ENCODE measurements at places on chromosomes 16 and 17.

GRCh38 chr17:68790931-68791330 is 164.3 kb downstream of the ABCA8 start:
- no peak for DNase-seq

DNA sequence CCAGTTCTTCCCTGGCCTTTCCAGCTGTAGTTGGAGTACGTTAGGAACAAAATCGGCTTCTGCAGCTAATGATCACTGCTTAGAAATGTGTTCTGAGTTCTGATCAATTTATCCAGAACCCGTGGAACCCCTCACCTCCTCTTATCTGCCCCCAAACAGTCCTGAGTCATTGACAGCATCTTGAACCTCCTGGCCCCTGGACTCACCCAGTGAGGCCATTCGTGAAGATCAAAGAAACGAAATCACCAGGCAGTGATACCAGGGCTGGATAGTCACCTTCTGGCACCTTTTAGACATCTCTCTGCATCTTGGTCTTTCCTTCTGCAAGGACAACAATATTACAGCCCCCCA is 17.0 kb upstream of the EXOC7 start:
- DNase-seq = no peak

DNA sequence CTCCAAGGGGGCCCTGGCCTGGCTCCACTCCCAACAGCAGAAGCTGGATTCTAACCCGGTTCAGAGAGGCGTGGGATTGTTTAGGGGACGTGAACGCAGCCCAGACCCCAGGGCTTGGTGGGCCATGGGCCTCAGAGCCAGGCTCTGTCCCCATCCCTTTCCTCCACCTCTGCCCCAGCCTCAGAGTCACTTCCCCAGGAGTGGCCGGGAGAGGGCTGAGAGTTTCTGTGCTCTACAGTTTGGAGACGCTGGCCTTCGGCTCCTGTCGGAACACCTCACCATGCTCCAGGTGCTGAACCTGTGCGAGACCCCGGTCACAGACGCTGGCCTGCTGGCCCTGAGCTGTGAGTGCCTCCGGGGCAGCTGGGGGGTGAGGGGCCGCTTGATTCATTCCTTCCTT is 73.8 kb upstream of the PLCG2 start:
- DNase-seq = no peak

DNA sequence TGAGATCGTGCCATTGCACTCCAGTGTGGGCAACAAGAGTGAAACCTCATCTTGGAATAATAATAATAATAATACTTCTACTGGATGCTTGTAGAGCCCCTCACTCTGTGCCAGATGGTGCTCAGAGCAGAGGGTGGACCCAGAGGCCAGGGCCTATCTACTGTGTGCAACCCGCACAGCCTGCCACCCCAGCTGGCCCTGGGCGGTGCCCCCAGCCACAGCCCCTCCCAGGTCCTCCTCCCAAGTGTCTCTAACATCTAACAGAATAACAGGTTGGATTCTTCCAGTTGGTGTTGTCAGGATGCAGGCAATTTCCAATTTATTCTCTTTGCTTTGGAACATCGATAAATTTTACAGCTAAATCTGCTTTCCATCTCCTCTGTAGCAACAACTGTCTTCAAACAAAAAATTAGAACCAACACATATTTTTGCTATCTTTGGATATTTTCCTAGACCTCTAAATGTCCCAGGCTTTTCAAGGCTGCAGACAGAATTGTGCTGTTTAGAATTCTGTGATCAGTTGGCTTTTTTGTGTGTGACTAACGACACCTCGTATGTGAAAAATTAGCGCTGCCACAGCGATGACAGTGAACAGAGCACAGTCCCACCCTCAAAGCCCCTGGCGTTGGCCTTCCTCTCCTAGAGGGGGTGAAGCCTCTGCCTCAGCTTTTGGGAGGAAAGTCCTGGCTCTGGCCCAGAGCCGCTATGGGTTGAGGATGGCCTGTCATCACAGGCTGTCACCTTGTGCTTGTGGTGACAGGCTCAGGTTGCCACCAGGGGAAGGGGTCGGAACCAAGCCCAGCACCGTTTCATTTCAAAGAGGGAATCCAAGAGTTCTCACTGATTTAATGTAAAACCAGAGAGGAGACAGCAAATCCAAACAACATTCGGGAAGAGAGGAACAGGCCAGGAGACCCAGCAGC is 7.6 kb upstream of the EVPL start:
- DNase-seq = no peak

DNA sequence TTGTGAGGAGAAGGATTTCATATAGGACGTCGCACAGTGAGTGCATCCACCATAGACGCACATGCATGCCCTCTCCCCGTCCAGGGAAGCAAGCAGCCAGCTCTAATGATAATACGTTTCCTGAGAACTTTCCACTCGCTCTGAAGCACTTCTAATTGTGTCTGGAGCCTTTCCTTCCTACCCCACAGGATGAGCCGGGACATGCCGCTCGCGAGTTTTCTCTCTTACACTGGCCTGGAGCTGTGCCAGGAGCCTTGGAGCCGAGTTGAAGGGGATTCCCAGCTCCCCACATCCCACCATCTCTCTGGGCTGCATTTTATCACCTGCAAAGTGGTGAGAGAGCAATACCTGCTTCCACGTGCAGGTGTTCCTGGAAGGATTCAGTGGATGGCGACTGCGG is 368.1 kb downstream of the C16orf95 start:
- no peak for DNase-seq

- DNase-seq = no peak
Measured at GRCh38 chr16:54121539-54122295, 164.9 kb downstream of the IRX3 start.

- no peak for DNase-seq
Measured at GRCh38 chr16:89880477-89881367, 7.3 kb downstream of the TCF25 start.

- no peak for DNase-seq
Measured at GRCh38 chr16:67517661-67518423, 10.8 kb upstream of the RIPOR1 start.

DNA sequence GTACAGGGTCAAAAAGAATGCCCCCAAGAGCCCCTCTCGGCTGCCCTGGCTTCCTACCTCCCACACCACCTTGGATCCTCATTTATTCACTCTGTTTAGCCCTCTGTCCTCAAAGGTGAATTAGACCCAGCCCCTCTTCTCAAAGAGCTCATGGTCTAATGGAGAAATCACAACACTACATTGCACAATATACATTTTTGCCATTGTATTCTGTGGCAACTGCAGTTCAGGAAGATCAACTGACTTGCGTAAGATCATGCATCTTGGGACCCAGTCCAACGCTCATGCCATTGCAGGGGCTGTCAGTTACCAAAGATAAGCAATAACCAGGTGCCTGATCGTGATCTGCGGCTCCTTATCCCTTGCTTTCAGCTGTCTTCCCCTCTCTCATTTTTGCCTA is 1.4 kb downstream of the KRT38 start:
- no peak for DNase-seq

DNA sequence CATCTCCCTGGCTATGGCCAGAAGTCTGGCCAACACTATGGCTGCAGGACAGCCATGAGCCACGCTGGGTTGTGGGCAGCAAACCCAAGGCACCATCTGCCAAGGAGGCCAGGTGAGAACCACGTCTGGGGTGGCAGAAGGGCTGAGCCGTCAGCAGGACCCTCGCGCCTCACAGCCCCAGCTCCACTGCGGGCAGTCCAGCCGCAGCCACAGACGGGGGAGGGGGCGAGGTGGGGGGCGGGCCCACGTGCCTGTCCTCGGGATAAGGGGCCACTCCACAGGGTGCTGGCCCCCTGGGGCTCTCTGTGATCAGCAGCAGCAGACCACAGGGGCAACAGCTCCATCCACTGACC is 6.5 kb upstream of the BAIAP2 start:
- no peak for DNase-seq

- DNase-seq = no peak
Measured at GRCh38 chr17:64497565-64498035, 746 bp upstream of the POLG2 start.

- DNase-seq = no peak
Measured at GRCh38 chr17:15944759-15945526, at the start of gene ADORA2B. TSS of gene ADORA2B (plus strand) at chr17:15945130. CDS start at chr17:15945249, 119 bp downstream.

DNA sequence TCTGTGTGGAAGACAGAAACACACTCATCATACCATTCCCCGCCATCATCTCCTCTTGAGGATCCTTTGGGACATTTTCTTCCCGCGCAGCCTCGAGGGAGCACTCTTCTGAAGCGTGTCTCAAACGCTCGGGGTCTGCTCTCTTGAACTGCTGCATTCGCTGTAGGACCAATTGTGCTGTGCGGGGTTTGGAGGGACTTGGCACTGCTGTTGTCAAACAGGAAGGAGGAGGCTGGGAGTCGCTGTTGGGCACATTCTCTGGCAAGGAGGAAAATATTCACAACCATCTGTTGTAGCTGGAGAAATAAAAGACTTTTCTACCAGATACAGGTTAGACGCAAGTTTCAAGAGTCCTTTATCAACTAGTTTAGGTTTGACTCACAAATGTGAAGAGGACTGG is 5.0 kb downstream of the SLX4 start:
- DNase-seq = no peak

GRCh38 chr17:2033153-2033552 is 3.2 kb downstream of the DPH1 start:
- DNase-seq = no peak

GRCh38 chr17:19508577-19508867 is 25.1 kb upstream of the SLC47A1 start:
- no peak for DNase-seq

DNA sequence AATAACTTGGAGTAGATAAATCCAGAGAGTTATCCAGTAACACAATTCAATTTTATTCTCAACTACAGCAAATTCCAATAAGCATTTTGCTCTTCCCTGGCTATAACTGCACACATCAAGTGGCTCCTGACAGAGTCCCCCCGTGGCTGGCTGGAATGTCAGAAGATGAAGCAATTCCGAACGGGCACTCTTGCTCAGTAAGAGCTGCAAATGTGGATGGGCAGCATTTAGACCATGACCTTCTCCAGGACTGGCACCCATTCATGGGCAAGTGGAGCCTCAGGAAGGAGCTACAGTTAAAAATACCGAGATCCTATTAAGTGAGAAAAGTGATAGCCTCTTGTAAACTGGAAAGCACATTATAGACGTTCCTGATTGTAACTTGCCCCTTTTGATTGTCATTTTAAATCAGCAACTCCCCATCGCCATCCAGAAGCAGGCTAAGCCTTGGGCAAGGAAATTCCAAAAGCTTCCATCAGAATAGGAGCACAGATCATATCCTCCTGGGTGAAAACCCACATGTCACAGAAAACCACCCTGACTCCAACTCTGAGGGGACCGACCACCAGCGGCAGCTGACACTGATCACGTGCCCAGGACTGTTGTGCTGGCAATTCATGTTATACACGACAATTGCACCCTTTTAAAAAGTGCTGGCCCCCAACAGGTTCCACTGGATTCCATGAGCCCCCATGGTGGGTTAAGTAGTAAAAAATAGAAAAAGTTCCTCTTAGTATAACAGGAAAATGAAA is 7.1 kb downstream of the UBE2O start:
- no peak for DNase-seq

DNA sequence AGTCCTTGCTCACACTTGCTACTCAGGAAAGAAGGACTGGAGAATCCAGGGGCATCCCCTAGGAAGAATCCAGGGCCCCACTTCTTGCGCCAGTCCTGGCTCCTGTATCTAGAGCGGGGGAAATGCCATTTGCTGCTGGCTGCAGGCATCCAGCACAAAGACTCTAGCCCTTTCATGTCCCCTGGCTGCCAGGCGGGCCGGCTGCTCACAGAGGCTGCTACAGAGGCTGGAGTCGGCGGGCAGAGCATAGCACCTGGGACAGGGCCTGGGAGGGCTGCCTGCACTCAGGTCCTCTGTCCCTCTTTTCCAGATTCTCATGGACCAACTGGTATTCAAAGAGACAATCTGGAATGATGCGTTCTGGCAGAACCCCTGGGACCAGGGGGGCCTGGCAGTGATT is 13.8 kb downstream of the SMIM5 start:
- no peak for DNase-seq

- DNase-seq = no peak
Measured at GRCh38 chr17:48541577-48542113, 3.3 kb downstream of the HOXB2 start.

DNA sequence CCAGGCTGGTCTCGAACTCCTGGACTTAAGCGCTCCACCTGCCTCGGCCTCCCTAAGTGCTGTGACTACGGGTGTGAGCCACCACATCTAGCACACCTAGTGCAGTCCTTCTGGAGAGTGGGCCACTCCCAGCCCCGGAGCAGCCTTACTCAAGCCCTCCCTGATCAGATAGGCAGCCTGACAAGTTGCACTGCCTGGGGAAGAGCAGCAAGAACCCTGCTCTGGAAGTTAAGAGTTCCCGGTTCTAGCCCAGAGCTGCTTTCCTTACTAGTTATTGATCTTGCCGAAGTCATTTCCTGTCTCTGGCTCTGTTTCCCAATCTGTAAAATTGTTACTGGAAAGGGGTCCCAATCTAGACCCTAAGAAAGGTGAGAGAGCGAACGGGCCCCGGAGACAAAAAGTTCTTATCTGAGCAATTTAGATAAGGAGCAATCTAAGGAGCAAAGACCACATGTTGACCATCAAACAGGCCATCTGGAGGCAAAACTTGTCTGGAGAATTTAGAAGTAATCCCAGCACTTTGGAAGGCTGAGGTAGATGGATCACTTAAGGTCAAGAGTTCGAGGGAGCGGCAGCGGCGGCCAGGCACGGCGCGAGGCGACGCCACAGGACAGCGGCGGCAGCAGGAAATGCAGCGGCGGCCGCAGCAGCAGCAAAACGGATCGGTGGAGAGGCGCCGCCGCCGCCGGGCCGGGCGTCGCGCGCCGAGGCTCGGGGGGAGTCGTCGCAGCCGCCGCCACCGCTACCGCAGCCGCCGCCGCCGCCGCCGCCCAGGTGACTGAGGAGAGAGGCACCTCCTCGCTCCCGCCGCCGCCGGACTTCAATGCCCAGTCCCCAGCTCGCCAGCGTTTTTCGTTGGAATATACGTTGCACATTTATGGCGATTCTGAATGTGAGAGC is 4.3 kb upstream of the NAGLU start:
- no peak for DNase-seq

DNA sequence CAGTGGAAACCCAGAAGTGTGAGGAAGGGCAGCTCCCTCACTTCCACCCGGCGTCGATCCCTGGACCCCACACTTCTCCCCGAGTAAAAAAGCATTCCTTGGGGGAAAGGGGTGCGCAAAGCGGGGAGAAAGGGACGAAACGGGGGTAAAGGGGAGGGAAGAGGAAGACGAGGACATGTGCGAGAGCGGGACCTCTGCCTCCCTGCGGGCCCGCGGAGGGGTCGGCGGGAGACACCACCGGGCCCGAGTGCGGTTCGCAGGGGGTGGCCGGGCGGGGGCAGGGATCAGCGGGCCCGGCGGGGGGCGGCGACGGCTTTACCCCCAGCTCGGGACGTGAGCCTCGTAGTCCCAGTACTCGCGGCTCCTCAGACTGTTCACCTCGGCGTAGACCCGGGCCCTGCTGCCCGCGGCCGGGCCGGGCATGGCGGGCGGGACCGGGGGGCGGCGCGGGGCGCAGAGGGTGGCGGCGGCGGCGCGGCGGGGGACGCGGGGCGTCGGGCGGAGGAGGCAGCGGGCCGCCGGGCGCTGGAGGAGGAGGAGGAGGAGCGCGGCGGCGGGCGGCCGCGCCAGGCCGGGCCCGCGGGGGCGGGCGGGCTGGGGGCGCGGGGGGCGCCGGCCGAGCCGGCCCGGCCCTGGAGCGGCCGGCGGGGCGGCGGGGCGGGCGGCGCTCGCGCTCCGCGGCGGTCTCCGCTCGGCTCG is 443 bp downstream of the CSNK2A2 start:
- no peak for DNase-seq

GRCh38 chr17:50923611-50924010 is 57.5 kb upstream of the TOB1 start:
- DNase-seq = no peak
